ENCODE measurements at places on chromosomes 1 and 21. TPM values are rescaled to one million over a fixed set of nuclear protein-coding genes. Genes with fewer than 3 reads are reported as not detected.
A peak's percentile ranks its signal among the peaks of the same experiment; 100 is the strongest.

DNA sequence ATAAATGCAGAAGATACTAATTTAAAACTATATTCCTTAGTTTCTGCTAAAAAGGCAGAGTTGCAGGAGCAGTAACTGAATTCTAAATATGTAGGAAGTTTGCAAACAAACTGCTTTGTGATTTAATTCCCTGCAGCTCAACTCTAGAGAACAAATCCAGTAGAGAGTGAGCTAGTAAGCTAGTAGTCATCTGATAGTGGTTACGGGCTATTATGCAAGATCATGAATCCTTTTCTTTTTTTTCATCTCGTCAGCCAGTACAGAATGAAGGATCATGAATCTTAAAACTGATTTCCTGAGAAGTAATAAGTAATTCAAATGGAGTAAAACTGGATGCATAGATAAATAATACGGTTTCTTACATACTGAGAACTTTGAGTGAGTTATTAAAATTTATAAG is 3.3 kb downstream of the DPH5 start:
- DNase-seq, result no peak

DNA sequence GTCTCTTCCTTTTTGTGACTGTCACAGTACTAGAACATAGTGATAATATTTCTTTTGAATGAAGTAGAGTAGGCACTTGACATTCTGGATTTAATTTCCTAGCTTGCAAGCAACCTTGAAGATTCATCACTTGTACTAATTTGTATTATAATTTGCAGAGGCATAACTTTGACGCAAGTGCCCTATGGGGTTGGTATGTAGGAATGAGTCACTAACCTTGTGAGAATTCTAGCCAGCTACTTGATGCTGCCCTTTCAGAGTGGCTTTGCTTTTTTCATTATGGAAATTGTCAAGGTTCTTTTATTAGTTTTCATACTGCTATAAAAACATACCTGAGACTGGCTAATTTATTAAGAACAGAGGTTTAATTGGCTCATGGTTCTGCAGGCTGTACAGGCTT is 13.7 kb upstream of the DPH5 start:
- no peak for DNase-seq

DNA sequence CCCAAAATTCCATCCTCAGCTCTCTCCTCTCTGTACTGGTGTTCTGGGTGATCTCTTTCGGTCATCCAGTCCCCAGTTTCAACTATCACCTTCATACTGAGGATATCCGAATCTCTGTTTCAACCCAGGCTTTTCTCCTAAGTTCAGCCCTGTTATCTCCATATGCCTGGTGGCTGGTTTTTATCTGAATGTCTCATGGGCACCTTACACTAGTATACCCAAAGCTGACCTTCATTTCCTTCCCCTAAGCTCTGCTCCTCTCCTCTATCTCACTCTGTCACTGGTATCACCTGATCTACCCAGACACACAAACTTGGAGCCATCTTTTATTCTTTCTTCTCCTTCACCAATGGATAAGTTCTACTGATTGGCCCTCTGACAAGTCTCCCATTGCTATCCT is 53.0 kb downstream of the LRRC71 start:
- no peak for DNase-seq

- no peak for DNase-seq
These were observed 7.0 kb upstream of the C1orf174 start for GRCh38 chr1:3907031-3907534.

DNA sequence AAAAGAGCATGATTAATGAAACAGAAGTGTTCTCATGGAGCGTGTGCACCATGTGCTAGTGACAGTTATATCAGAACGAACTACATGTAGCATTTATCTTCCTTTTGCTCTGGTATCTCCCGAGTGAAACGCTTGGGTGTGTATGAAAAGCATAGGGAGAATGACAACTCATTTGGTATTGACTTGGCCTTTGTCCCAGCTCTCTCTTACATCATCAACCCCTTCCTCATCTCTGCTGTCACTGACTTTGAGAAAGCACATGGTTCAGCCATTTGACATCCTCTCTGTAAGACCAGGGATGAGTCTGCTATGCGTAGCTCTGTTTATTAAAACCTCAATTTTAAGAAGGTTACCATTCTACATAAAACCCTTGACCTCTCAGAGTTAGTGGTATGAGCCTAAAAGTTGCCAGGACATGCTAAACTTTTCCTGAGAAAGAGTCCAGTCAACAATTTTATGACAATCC is 201.0 kb downstream of the NRIP1 start:
- no peak for DNase-seq

- no peak for DNase-seq
These were observed 8.3 kb upstream of the C8B start for GRCh38 chr1:56973923-56974742.

DNA sequence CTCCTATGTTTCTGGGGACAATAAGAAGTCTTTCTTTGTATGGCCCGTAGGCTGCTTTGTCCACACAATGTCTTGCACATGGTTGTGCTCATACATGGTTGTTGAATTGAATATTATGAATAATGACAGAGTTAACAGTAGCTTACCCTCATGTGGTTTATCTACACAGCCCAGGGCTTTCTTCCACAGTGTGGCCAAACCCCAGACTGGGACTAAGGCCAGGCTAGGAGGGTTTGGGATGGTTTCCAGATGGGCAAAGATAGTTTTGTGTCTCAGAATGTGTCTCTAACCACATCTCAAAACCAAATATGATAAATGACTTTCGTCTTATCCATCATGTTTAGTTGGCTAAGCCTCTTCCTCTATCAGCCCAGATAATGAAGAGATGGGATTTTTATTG is 65.2 kb downstream of the CACNA1E start:
- DNase-seq, result no peak

DNA sequence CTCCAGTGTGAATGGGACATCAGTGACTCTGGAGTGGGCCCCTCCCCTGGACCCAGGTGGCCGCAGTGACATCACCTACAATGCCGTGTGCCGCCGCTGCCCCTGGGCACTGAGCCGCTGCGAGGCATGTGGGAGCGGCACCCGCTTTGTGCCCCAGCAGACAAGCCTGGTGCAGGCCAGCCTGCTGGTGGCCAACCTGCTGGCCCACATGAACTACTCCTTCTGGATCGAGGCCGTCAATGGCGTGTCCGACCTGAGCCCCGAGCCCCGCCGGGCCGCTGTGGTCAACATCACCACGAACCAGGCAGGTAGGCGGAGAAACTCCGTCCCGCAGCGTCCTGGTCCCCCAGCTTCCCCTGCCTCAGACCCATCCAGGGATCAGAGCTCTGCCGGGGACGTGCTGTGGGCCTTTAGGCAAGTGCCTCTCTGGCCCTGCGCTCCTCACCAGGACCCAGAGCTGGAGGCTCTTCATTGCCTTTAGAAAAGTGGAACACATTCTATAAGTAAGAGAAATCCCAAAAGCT is 25.7 kb downstream of the EPHA8 start:
- no peak for DNase-seq

- no peak for DNase-seq
These were observed 27.0 kb downstream of the DPYD start for GRCh38 chr1:97893844-97894243.

DNA sequence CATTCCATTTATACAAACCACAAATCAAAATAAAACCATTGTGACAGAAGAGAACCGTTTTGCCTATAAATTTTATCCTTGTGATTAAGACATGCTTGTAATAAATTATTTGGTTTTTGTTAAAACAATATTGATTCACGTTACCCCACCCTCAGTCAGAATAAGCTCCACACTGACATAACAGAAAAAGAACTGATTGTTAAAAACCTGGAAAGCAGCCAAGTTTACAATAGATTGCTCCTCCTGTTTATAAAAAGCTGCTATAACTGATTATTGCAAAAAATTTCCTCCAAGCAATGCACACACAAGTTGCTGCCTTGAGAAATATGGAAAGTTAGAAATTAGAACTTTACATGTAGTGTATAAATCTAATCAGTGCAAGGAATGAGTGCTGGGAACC is 263.5 kb downstream of the SETD4 start:
- no peak for DNase-seq

DNA sequence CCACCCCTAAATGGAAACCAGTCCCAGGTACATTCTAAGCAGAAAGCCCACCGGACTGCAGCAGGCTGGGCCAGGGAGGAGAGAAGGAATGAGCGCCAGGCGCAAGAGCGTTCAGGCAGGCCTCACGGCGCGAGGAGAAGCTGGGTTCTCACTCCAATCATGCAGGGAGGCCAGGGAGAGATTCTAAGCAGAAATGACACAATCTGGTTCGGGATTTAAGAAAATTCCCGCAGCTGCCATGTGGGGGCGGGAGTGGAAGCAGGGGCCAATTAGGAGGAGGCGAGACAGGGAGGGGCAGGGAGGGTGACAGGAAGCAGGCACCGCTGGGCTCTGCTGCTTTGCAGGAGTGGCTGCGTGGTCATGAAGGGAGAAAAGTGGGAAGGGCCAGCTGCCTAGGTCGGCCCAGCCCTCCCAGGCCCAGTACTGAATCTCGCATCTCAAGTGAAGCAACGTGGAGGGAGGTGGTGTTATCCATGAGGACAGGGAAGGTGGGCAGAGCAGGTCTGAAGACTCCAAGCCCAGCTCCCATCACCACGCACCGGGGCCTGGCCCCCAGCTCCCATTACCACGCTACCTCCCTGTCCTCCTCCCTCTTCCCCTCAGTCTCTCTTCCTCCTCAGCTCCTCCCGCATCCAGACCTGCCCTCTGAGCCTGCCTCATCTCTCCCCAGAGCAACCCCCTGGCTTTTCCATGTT is 11.8 kb downstream of the NPHP4 start:
- no peak for DNase-seq

GRCh38 chr1:24275510-24275909 is 43.6 kb upstream of the GRHL3 start:
- DNase-seq, result no peak

- DNase-seq, result peak; percentile 38
These were observed 8.9 kb downstream of the PTPN14 start for GRCh38 chr1:214542275-214543199.

DNA sequence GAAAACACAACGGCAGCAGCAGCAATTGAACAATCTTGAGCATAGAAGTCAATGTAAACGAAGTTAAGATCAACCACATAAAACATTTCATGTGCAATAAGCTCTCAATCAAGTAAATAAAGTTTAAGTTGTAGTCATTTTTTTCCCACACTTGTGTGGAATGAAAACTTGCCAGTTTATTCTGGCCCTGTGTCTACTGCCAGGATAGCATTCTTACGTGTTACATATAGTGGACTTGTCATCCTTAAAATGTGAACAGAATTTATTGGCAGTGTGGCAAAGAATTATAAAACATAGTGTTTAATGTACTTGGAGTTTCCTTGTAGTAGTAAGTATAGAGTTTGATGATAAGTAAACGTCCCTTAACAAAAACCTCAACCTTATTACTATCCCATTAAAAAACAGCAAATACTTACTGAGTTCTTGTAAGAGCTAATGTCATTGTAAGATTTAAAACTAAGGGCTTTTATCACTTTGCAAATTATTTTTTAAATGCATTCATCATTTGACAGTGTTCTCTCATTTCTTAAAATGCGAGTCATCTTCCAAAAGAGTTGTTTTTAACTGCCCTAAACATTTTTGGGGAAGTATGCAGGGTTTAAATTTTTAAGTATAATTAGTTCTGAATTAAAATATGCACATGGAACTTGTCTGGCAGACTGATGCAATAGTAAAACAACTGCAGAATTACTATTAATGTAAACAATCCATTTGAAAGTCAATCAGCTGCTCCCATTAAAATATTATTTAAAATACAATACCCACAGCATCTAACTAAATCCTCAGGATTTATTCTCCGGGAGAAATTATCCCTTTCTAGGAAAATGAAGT is 7.9 kb downstream of the COX20 start:
- DNase-seq, result no peak

DNA sequence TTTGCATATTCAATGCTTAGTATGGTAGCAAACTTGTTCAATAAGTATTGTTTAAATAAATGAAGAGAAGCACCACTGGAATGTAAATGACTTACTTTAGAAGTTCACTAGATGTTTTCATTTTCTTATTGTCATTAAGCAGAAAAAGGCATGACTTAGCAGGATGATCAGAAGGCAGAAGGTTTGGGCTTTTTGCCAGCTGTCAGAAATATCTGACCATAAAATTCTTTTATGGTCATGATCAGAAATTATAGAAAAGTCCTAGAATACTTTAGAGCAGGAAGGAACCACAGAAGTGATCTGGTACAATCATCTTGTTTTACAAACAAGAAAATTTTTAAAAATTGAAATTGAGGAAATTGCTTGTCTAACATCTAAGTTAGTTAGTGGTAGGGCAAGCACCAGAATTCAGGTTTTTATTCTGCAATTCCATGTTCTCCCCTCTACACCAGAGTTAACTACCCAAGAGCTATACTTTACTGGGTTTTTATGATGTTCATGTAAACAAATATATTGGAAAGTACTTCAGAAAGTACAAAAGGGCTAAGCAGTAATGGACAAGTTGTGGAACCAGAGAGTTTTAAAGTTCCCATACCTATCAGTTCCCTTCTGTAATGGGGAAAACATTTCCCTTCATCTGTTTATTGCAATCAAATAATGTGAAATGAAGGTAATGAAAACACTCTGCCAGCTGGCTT is 10.1 kb downstream of the FMO5 start:
- DNase-seq, result no peak

GRCh38 chr1:16208270-16208987 is 4.0 kb downstream of the ARHGEF19 start:
- no peak for DNase-seq

DNA sequence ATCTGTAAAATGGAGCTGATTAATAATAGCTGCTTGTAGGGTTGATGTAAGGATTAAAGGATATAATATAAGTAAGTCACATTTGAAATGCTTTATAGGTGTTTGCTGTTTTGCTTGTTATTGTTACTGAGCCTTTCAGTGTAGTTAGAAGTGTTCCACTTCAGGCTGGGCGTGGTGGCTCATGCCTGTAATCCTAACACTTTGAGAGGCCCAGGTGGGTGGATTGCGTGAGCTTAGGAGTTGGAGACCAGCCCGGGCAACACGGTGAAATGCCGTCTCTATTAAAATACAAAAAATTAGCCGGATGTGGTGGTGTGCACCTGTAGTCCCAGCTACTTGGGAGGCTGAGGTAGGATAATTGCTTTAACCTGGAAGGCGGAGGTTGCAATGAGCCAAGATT is 12.2 kb downstream of the TRNAU1AP start:
- DNase-seq, result no peak

DNA sequence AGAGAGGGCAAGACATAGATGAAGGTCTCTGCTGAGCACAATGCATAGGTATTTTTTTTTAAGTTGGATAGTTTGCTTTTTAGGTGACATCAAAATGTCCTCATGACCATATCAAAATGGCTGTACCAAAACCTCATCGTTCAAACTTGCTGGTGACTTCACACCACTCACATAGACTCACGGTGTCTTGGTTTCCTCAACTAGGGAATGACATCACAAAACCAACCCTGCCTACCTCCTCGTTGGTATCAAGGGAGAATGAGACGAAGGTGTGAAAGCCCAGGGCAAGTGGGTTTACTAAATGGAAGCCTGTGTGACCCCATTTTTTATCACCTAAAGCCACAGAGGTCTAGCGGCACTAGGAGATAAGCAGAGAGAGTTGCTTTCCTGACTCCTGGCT is 1.6 kb downstream of the PIGR start:
- no peak for DNase-seq

The PAFAH2 gene
- total RNA-seq, result 10.2 TPM

The TMEM52 gene
- total RNA-seq, result 3.6 TPM

The PKLR gene
- 0.20 TPM for total RNA-seq

The FCER1G gene
- total RNA-seq, result 12.4 TPM

All from skin of body (tissue), 3 donors.